ENCODE measurements at places on chromosomes 2 and 18.

DNA sequence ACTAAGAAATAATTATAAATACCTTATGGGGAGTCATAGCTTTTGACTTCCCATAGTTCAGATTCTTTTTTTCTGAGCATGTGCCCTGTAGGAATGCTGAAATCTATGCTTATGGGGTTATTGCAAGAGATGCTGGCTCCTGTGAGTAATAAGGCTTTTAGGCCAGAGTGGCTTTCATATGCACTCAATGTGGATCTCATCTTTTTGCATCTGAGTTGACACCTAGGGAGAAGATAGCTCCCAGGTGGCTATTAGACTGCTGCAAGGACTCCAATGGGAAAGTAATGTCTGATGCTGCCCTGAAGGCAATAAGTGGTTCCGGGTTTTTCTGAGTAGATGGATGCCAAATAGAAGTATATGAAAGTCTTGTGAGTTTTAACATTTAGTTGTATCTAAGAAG lies 21.0 kb downstream of the DNAH6 start:
- H3K27ac ChIP-seq, result no peak overlapping the region
- H3K4me3 ChIP-seq, result no peak overlapping the region
- DNase-seq, result no peak
- H3K36me3 ChIP-seq, result no peaks in the 10 kb centered on the region
- peaks cover 11% of the 10 kb centered on the region for H3K4me1 ChIP-seq

DNA sequence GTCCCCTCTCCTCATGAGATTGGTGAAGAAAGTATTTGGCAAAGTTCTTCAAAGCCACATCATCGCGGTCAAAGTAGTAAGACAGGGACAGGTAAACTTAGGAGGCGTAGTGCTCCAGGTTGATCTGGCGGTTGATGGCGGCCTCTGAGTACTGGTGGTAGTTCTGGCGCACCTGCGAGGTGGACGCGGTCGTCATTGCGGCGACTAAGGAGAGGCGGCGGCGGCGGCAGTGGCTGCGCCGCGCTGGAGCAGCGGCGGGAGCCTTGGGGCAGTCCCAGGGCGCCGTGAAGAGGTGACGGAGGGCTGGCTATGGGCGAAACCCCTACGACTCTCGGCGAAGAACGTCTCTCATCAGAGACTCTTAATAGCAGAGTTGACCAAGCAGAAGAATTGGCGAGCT lies 107.2 kb upstream of the UBE2E3 start:
- peaks cover 24% of the 10 kb centered on the region for H3K27me3 ChIP-seq
- H3K27ac ChIP-seq, result no peak overlapping the region
- no peak overlapping the region for H3K4me3 ChIP-seq
- DNase-seq, result no peak
- no peaks in the 10 kb centered on the region for H3K4me1 ChIP-seq

DNA sequence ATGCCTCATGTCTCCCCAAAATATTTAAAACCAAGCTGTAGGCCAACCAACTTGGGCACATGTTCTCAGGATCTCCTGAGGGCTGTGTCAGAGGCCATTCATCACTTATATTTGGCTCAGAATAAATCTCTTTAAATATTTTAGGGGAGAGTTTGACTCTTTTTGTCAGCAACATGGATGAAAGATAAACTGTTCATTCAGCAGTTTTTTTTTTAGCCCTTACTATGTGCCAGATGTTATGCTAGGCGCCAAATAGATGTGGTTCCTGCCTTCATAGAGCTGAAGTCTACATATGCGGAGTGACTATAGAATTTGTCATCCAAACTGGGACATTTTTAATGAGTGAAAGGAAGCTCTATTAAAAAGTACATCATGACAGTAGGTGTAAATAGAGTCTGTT lies 42.5 kb upstream of the TWSG1 start:
- DNase-seq, result no peak
- no peaks in the 10 kb centered on the region for H3K27me3 ChIP-seq
- no peaks in the 10 kb centered on the region for H3K4me1 ChIP-seq
- H3K27ac ChIP-seq, result no peak overlapping the region

- H3K27me3 ChIP-seq, result peaks cover 6% of the 10 kb centered on the region
- no peaks in the 10 kb centered on the region for H3K4me1 ChIP-seq
- H3K36me3 ChIP-seq, result no peaks in the 10 kb centered on the region
- peak; percentile 7 for DNase-seq
These were observed 247.0 kb downstream of the AGAP1 start for GRCh38 chr2:235740821-235741220.

GRCh38 chr18:79092874-79093273 lies 23.7 kb downstream of the ATP9B start:
- H3K27ac ChIP-seq, result no peak overlapping the region
- peaks cover 27% of the 10 kb centered on the region for H3K36me3 ChIP-seq
- no peaks in the 10 kb centered on the region for H3K27me3 ChIP-seq
- DNase-seq, result no peak

GRCh38 chr18:31219395-31219794 lies 56.7 kb upstream of the DSC1 start:
- no peak overlapping the region for H3K27ac ChIP-seq
- H3K36me3 ChIP-seq, result no peaks in the 10 kb centered on the region
- H3K27me3 ChIP-seq, result no peaks in the 10 kb centered on the region

GRCh38 chr2:47237375-47238334 lies 82.5 kb upstream of the STPG4 start:
- no peak overlapping the region for H3K27ac ChIP-seq
- no peak for DNase-seq
- H3K27me3 ChIP-seq, result no peaks in the 10 kb centered on the region
- H3K4me3 ChIP-seq, result no peak overlapping the region
- H3K36me3 ChIP-seq, result no peaks in the 10 kb centered on the region

DNA sequence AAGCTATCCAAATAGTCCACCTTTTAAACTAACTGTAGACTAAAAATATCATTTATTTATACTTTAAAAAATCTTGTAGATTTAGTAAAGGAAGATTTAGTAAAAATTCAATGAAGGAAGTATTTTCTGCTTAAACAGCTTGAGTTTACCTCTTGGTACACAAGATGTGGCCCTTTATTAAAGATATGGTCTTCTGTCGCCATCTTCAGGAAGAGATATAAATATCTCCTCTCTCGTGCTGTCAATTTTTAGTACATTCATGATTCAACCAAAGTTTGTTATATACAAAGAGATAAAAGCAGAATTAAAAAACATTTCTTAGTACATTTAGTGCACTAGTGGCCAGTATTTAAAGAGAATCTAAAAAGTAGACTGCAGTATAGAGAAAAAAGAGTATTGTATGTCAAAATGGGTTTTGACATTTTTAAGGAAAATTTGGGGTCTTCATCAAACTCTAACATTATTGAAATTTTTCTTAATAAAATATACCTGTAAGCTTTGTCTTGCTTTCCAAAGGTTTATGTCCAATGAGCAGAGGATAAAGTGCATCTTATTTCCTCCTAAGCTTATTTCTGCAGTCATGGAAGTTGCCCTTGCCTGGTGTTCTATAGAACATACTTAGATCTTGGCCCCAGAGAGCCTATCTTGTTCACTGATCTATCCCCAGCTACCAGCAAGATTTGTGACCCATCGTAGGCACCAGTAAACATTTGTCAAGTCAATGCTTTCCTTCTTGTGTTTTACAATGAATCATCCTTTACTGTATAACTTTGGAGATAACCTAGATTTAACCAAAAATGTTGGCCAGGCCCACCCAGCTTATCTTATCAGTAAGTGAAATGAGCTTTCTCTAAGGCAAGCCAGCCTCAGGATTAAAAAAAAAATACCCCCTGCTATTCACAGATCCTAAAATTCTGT lies 18.5 kb upstream of the EML6 start:
- H3K4me3 ChIP-seq, result no peak overlapping the region
- no peak overlapping the region for H3K27ac ChIP-seq
- H3K27me3 ChIP-seq, result peaks cover 14% of the 10 kb centered on the region
- no peak for DNase-seq
- H3K36me3 ChIP-seq, result no peaks in the 10 kb centered on the region

GRCh38 chr2:48600204-48600813 lies 17.3 kb upstream of the GTF2A1L start:
- DNase-seq, result no peak
- no peak overlapping the region for H3K27ac ChIP-seq
- H3K4me1 ChIP-seq, result no peaks in the 10 kb centered on the region

DNA sequence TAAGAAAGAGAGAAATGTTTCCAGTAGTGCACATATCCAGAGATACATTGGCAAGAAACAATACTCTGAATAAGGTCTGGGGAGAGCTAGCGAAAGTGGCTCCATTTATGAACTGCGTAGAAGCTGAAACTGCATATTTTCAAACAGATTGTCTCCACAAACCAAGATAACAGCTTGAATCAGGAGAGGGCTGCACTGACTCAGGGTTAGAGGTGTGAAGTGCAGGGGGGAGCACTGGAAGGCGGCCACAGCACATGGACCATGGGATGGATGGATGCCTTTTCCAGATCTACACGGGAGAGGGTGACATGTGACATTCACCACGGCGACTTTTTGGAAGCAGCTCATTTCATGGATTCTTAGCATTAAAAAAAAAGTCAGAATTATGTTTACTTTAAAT lies 729.4 kb downstream of the RNF144A start:
- no peak overlapping the region for H3K4me3 ChIP-seq
- no peak for DNase-seq
- H3K4me1 ChIP-seq, result peaks cover 24% of the 10 kb centered on the region
- no peaks in the 10 kb centered on the region for H3K27me3 ChIP-seq
